ENCODE measurements at places on chromosomes 2 and 18.

DNA sequence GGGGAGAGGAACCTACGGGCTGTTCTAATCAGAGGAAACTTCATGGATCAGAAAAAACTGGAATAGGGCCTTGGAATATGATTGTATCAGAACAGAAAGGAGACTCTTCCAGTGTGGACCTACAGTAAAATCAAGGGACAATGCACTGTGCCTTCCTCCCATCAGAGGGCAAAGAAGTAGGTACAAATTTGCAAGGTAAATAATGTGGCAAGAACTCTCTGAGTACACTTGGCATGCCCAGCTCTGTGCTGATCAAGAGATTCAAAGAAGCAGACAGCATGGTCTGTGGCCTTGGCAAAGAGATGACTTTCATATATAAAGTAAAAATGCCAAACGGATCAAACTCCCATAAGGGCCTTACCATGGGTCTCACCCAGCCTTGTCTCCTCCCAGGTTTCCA lies 242.6 kb upstream of the OSR1 start:
- no peak for DNase-seq

- DNase-seq, result peak; percentile 79
Measured at GRCh38 chr2:79512442-79513401, at the start of gene CTNNA2. Gene CTNNA2, plus strand, starts transcription at chr2:79513051.

DNA sequence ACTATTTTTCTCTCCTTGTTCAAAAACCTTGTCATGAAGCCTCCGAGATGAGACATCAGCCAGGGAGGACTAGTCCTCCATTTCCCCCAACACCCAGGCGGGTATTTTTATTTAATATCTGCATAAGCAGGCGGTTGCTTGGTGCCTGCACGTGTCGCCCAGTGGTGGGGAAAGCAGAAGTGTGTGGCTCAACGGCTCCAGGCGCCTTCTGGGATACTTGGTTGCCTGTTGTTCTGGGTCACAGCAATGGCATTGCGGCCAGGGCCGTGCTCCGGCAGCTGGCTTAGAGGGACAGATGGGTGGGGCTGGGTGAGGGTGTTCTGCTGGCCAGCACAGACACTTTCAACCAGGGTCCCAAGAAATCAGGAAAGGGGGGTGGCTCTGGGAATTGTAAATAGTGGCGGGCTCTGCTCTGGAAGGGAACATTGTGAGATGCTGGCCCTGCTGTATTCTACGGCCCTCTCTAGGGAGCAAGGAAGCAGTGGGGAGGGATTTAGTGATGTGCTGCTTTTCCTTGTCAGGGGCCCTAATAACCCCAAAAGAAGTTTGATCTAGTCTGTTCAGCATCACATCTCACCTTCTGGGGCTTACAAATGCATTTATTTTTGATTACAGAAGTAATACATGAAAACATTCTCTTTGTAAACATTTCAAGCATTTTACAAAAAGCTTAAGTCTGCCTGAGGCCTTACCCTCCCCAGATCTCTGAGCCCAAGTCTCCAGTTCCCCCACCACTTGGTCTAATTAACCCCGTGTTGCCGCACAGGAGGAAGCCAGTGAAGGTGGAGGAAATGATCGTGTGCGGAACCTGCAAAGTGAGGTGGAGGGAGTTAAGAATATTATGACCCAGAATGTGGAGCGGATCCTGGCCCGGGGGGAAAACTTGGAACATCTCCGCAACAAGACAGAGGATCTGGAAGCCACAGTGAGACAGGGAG lies 1.1 kb downstream of the VAMP8 start:
- DNase-seq, result no peak

DNA sequence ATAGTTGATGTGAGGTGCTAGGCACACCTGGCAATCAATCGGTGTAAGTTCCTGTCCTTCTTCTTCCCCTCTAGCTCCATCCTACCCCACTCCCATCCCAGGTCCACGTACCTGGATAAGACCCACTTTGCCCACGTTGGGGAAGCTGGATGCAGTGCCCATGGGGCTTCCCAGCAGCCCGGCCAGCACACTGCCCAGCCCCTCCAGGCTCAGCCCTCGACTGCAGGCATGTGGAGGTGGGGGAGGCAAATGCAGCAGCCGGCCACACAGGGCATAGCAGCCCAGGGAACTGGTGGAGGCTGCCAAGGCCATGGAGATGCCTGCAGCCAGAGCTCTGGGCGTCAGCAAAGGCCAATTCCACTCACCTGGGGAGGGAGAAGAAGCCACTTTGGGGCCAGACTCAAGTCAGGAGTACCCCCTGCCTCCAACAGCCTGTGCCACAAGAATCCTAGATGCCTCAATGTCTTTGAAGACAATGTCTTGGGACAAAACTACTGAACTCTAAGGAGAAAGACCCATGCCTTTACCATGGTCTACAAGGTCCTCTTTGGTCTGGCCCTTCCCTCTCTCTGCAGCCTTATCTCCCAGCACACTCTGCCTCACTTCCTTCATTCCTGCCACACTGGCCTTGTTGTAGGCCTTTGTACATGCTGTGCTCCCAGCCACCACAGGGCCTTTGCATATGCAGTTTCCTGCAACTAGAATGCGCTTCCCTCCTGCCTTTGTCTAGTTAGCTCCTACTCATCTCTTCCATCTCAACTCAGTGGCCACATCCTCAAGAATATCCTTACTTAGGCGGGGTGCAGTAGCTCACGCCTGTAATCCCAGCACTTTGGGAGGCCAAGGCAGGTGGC lies 4.5 kb downstream of the SLC23A3 start:
- no peak for DNase-seq

DNA sequence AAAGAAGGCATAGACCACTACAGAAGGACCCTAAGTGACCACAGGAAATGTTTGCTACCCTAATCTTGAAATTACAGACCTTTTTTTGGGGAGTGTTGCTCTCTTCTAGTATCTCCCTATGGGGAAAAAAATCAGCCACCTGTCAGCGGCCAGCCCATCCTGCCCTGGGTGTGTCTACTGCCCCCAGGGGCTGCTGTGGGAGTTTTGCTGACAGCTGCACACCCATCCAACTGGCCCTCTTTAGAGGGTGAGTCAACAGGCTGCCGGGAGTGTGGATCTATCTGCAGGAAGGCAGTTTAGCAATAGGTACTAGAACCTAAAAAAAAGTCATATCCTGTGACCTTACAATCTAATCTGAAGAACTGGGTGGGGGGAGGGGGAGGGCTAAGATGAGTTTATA lies 796 bp upstream of the DYSF start:
- no peak for DNase-seq

- no peak for DNase-seq
Measured at GRCh38 chr18:62545098-62545497, 22.3 kb downstream of the ZCCHC2 start.

- DNase-seq, result no peak
Measured at GRCh38 chr2:128325611-128326181, 7.0 kb upstream of the HS6ST1 start.

DNA sequence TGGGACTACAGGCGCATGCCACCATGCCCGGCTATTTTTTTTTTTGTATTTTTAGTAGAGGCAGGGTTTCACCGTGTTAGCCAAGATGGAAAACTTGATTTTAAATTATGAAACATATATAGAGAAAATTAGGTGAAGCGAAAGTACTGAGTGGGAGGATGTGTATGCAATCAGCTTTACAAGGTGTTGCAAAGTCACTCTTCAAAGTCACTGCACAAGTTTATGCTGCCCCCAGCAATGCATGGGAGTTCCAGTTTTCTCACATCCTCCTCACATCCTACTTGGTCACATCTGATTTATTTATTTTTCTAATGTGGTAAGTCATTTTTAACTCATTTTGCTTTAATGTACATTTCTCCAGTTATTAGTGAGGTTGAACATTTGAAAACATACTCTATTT lies 49.2 kb upstream of the CHN1 start:
- no peak for DNase-seq

DNA sequence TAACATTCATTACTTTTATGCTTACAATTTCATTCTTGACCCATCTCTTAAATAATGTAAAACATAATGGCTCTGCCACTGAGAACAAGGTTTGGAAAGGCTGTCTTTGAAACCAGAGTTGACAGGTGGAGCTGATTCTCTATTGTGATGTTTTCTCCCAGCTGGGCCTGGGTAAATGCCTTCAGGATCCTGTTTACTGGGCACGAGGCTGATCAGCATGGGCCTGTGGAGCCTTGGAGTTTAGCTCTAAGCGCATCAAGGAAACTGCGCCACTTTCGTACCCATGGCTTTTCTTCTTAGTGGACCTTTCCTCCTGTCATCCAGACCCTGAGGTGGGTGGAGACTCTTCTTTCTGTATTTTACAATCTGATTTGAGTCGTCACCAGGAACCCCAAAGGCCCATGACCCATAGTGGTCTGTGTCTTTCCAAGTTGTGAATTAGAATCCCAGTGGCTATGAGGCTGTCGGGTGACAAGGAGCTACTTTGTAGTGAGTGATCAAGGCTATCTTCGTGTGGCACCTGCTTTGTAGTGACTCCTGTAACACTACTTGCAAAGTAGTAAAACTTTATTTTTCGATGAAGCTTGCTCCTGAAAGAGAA lies 123.1 kb downstream of the LPIN1 start:
- DNase-seq, result no peak

DNA sequence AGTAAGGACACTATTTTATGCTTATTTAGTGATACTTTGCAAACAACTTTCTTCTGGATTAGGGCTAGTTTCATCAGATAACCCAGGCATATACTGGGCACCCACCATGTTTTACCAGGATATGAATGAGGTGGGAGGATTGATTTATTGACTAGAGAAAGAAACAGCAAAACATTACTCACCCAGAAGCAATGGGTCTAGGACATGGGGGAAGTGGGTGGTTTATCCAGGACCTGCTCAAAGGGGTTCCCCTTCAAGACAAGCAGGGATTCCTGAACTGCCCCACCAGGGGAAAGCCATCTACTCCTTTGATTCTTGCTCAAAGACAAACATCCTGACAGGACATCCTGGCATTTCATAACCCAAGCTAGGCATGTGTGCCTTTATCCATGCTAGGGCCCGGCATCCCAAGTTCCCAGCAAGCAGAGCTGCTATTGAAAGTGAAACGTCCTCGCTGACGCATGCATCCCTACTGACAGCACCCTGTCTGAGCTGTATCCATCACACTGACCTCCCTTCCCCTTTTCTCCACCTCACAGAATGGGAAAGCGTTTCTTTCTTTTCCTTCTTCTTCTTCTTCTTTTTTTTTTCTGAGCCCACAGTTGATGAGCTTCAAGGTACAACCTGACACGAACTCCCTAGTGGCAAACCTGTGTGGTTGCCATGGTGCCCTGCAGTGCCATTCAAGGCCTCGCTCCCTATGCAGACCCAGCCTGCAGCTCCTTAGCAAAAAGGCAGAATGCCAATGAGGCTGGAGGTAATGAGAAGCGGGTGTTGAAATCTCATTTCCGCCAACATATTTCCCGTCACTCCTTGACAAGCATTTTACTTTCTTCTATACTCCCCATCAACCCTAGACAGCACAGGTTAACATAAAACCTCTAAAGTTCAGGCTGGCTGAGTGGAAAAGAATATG lies 70.5 kb downstream of the CLHC1 start:
- no peak for DNase-seq

GRCh38 chr2:133855526-133855925 lies 287.3 kb upstream of the NCKAP5 start:
- no peak for DNase-seq

GRCh38 chr2:42248846-42249245 lies 79.7 kb downstream of the EML4 start:
- DNase-seq, result no peak

GRCh38 chr2:98309580-98309979 lies 36.7 kb upstream of the CNGA3 start:
- no peak for DNase-seq

- no peak for DNase-seq
Measured at GRCh38 chr18:37844209-37844970, 278.8 kb upstream of the CELF4 start.

DNA sequence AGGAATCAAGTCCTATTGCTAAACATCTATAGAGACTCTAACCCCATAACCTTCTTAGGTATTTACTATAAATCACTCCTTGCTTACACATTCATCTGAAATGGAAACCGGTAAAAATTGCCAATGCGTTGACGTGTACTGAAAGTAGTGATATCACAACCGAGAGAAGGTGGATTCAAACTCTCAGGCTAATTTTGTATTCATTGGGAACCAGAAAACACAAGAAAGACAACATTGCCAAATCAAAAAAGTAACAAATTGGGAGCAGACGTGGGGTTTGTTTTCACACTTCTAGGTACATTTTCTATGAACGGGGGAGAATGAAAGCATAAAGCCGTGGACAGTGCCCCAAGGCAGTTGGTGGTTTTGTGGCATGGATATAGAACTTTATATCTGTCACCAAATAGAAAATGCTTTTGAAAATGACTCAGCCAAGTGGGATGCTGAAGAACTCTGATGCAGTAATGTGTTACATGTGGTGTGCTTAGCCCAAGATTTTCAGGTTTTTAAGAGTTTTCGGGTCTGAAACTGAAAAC lies 155.1 kb upstream of the RASGRP3 start:
- DNase-seq, result no peak

DNA sequence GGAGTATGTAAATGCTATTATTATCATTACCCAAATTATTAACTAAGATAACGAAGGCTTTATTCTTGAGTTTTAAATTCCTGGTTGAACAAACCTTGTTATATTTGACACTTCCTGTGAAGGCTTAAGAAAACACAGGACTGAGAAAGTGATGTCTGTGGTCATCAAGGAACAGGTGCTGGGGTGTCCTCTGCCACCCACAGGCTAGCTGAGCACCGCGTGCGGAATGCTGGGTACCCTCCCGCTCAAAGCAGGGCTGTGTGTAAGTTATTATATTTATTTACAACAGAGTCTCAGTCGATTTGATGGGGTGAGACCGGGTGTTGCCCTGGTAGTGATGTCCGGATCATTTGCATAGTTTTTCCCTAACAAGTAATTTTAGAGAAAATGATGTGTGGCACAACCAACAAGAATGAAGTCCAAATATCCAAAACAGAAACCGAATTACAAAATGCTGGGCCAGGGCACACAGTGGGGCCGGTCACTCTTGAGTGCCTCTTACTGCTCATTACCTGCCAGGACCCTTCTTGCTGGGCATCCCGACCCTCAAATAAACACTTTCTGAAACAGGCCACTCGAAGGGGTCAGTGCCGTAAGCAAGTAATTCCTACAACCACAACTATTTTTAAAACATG lies 49.2 kb downstream of the TMEM18 start:
- DNase-seq, result no peak

- no peak for DNase-seq
Measured at GRCh38 chr2:98088261-98088660, 1.3 kb downstream of the VWA3B start.

DNA sequence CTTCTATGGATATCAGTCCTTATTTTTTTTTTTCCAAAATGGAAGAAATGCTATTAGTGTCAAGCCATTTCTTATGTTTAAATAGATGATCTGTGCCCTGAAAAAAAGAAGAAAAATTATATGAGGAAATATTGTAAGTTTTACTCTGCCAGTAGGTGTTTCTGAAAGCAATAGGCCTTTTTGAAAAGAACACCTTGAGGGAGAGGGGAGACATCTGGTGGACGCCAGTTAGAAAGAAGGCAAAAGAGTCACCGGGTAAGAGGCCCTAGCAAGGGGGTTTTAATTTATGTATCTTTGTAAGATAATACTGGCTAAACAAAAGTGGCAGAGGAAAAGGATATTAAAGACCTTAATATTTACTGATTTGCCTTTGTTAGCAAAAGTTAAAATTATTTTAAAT lies 56.1 kb downstream of the DYNAP start:
- DNase-seq, result peak; percentile 1
